ENCODE measurements at places on chromosomes 11 and 22.

DNA sequence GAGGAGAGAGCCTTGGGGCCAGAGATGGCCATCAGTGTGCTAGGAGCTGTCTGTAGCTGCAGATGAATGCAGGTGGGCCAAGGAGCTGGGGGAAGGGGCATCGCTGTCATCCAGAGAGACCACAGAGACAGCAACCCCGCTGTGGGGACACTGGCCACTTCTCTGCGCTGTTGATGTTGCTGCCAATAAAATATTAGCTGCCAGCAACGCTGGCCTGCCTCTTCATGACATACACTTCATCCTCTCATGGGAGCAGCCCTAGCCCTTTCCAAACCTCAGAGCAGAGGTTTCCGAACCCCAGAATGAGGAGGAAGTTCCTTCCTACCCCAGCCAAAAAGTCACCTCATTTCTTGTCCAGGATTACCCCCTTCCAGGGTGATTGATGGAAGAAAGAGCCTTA lies 106.2 kb downstream of the PARVA start:
- DNase-seq = no peak

DNA sequence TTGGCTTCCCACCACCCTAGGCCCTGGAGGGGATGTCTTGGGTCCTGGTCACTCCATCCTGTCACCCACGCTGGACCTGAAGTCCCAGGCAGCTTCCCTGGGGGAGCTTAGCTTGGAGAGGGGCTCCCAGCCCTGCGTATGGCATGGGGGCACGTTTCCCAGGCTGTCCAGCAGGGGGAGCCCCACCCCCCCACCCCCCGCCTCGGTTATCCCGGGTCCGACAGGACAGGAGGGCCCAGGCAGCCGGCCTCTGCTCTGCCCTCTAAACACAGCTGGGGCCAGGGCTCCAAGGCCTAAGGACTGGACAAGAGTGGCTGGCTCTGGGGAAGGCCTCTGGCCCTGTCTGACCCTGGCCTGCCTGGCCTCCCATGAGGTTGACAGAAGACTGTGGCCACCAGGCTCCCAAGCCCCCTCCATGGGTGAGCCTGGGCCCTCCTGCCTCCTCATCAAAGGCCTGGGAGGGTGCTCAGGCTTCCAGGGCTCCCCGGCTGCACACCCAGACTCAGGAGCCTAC lies 104.8 kb downstream of the NECTIN1 start:
- no peak for DNase-seq

GRCh38 chr11:9689721-9690120 lies 25.8 kb downstream of the SWAP70 start:
- peak; percentile 15 for DNase-seq

DNA sequence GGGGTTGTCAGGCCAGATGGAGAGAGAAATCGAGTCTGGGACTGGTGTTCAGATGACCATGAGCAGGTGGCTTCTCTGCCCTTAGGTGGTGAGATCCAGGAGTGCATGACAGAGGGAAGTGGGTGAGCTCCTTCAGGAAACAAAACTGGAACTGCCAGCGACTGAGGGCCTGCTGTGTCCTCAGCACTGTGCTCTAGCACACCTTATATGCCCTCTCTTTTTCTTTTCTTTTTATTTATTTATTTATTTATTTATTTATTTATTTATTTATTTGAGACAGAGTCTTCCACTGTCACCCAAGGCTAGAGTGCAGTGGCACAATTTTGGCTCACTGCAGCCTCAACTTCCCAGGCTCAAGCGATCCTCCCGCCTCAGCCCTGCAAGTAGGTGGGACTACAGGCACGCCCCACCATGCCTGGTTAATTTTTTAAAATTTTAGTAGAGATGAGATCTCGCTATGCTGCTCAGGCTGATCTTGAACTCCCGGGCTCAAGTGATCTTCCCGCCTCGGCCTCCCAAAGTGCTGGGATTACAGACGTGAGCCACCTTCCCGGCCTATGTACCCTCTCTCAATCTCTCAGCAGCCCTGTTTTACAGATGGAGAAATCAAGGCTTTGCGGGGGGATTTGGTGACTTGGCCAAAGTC lies 14.8 kb upstream of the RASD2 start:
- no peak for DNase-seq

DNA sequence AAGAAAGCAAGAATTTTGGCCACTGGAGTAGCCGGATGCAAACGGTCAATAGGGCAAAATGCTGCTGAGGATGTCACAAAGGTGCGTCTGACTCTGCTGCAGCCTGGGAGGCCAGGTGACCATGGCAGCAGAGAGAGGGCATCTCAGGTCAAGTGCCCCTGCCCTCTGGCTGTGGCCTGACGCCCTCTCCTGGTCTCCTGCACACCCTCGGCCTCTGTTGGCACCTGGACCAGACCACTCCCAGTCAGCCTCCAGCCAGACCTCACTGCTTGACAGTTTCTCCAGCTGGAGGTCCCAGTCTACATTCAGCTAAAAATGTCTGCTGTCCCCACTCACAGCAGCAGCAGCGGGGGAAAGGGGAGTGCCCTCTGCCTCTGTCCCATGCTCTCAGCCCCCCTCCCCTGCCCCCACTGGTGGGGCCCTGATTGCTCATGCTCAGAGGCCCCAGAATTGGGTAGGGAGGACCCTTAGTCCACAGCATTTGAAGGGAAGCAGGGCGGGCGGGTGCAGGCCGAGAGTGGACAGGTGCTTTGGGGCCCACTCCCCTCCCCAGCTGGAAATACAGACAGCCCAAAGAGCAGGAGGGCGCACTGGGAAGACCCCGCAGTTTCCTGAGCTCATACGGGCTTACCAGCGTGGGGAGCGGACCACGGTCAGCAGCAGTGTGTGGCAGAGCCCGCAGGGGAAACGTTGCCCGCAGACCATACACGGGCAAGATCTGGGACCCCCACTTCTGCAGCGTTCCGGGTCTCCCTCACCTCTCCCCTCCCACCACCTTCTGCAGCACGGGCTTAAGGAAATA lies 1.6 kb upstream of the BRSK2 start:
- no peak for DNase-seq

DNA sequence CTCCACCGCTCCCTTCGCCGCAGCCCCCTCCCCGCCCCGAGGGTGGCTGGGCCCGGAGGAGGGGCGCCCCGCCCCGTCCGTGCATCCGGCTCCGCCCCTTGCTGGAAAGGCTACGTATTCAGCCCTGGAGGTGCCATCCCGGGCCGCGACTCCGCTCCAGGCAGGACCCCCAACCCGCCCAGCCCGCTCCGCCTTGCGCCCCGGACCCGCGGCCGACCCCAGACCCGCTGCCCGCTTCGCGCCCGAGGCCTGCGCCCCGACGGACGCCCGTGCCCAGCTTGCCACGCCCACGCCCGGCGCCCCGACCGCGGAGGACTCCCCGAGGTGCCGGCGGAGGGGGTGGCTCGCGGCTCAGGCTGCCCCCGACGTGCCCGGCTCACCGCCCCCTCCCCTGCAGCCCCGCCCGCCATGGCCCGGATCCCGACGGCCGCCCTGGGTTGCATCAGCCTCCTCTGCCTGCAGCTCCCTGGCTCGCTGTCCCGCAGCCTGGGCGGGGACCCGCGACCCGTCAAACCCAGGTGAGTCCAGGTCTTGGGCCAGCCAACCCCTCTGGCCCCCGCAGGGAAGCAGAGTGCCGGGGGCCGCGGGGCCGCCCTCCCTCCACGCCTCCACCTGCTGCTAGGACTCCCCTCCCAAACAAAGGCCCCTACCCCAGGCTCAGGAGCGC lies at the start of gene ADM2:
Gene ADM2 (plus strand): TSS at position 104 of the 667 bp plus-strand sequence. CDS start 305 bp downstream, at position 409.
- DNase-seq = peak; percentile 55

DNA sequence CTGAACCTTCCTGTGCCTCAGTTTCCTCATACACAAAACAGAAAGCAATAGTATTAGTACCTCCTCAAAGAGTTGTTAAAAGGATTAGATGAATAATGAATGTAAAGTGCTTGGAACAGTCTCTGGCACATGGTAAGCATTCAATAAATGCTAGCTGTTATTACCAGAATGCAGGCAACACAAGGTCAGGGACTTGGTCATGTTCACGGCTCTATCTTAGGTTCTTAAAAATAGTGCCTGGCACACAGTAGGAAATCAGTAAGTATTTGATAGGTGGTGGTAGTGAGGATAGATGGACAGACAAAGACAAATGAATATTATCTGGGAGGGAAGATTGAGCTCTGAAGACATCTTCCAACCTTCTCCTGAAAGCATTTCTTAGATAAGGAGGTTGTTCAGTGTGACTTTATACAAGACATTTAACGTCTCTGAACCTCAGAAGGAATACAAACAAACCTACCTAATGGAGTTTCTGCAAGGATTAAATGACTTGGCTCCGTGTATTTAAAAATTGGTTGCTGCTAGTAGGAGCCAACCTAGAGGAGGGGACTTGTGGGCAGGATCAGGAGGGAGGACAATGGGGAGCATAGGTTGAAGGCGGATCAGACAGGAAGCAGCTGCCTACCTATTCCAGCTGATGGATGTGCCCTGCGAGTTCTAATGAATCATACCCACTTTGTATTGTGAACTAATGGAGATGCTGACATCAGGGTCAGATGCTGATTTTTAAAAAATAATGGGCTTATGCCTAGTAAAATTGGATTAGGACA lies 94.1 kb downstream of the DBX1 start:
- DNase-seq = no peak

DNA sequence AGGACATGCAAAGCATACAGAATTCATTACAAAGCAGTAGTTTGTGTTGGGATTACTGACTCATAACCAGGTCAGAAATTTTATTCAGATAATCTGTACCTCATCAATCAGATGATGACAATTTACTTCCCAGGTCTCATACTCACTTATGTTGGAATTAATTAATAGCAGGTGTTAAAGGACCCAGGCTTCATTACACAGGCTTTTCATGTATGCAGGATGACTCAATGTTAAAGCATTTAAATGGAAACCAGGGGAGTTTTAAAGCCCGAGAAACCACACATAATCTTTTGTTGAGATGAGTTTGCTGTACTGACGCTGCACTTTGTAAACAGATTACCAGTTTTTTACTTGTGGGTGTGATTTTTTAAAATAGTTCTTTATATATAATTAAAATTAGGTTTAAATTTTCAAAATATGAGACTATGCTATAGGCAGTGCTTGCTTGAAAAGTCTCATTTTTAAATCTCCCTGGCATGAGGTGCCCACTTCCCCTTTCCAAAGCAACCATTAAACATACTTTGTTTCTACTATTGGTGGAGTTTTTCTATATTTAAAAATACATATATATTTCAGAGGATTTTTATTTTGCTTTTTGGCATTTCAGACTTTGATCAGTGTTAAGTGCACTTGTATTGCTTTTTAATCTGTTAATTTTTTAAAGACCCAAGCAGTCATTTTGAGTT lies 41.0 kb downstream of the CEP57 start:
- peak; percentile 87 for DNase-seq

DNA sequence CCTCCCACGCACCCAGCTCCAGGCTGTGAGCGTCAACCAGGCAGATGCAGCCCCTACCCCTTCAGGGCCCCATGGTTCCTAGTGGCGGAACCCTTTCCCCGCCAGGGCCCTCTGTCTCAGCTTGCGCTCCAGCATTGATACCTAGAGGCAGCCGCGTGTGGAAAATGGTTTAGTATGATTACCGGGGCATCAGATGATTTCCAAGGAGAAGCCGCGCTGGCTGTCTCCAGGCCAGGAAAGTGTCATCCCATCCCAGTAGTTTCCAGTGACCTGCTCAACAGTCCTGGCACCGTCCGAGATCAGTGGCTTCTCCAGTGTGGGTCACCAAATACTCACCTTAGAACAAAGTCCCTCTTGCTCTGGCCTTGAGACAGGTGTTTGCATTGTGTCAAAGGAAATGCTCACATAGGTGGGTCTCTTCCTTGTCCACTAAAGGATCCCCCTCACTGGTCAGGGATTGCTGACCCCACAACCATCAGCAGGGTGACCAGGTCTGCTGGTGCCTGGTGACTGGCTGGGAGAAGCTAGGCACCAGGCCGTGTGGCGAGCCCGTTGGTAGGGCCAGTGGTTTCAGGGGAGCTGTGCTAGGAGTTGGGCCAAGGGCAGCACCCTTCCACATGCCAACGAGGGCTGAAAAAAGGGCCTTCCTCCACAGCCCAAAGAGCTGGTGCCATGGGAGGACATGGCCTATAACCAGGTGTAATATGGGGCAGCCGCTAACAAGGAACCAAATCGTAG lies 109.4 kb downstream of the MORC2 start:
- DNase-seq = no peak

DNA sequence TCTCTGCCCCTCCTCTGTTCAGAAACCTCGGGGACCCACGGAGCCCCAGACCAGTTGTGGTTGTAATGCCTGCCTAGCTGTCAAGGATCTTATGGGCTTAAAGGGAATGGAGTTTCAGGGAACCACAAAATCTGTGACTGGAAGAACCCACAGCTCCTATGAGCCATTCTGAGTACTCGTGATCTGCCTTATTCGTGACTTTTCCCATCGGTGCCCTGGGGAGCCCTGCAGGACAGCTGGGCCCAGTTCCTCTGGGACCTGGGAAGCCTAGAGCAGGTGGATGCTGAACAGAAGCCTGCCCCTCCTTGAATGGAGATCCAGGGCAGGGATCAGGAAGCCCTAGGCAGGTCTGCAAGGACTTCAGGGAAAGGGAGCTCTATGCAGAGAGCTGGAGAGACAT lies 42.1 kb upstream of the TTC12 start:
- DNase-seq = no peak

GRCh38 chr22:46122511-46122971 lies 27.8 kb upstream of the PPARA start:
- DNase-seq = peak; percentile 64

GRCh38 chr11:113549611-113550578 lies 74.7 kb upstream of the DRD2 start:
- DNase-seq = peak; percentile 45

DNA sequence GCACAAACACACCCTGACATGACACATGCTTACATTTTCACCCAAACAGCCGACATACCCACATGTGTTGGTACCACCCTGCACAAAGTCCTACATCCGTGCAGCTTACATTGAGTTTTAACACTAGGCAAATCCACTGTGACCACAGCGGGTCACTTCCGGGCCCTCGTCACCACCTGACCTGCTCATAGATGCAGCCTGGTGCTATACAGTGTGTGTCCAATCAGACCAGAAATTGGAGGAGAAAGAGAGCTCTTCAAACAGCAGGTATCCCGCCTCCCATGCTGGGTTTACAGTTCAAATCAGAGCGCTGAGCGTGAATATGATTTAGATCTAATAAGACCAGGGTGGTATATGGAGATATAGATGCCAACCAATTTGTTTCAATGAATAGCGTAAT lies 35.4 kb downstream of the PHF21B start:
- DNase-seq = no peak

- peak; percentile 29 for DNase-seq
These were observed 19.1 kb downstream of the ARHGEF17 start for GRCh38 chr11:73326929-73327811.

DNA sequence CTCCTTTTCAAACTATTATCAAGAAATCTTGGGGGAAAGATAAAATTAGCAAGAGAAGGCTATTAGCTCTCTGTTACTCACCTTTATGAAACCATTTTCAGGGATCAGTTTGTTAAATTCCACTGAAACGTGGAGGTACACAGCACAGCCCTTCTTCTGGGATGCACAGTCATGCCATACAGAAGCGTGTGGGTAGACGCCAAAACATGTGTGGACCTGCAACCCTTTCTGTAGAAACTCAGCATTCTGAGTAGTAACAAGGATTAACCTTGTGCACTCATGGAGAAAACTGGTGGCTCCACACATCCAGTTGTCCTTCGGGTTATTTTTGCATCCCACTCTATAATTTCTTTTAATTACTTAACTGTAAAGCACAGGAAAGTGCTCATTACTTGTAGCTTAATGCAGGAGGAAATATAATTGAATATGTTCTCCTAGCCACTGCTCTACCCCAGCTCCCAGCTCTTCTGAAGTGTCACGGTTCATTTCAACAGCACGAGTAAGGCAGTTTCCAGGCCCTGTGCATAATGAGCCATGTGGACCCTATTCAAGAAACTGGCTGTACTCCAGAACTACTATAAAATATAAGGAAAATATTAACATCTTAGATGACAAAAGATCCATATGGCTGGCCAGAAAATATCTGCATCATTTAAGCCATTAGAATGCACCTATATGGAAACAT lies 26.1 kb downstream of the BDNF start:
- no peak for DNase-seq

All from fibroblast of skin of scalp (primary cell).